GM10248 (cell line): ENCODE measurements at places on chromosomes 2 and 18.

- no peak for DNase-seq
Observed at GRCh38 chr2:45067859-45068570, 58.8 kb upstream of the SIX2 start.

DNA sequence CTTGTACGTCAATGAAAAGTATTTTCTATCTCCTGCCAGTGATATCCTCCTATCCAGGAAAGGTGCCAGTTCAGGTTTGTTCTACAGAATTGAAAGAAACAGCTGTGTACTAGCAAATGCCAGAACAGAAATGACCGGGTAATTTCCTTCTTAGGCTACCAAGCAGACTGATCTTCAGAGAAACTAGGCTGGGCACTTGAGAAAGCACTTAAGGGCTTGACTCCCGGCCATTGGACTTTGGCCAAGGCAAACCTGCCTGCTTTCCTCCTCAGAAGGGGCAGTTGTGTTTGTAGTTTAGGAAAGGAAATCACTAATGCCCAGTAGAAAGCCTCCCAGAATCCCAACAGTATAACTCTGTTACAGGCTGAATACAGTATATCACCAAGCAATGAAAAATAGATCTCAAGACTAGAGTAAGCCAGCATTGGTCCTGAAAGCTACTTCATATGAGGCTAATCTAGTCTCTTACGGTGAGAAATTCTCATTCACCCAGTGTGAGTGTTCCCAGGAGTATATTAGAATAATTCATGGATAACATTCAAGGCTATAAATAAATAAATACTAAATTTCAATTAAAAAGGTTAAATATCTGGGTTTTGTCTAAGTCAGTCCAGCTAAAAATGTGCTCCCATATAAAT lies 43.0 kb upstream of the COL5A2 start:
- DNase-seq: no peak

- no peak for DNase-seq
Observed at GRCh38 chr2:188176620-188177019, 115.1 kb upstream of the GULP1 start.

DNA sequence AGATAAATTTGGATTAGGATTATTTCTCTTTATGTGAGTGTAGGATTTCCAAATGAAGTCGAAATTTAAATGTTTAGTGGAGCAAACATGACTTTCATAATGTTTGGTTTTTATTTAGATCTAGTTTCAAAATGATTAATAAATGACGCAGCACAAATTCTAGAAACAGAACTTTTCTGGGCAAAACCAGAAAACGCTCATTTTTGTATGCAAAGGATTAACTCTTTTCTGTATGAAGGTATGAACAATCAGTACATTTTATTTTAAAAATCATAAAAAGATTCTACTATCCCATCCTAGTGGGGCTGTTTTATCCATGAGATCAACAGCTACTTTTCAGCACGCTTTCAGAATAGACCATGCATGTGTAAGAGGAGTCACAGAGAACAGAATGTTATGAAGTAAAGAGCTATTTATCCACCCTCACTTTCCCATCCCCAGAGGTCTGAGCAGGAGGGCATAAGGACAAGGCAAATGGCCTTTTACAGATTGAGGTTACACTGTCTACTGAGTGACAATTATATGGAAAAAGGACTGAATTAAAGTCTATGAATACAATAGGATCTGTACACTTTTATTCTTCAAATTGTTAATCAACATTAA lies 270.8 kb downstream of the ZEB2 start:
- no peak for DNase-seq

DNA sequence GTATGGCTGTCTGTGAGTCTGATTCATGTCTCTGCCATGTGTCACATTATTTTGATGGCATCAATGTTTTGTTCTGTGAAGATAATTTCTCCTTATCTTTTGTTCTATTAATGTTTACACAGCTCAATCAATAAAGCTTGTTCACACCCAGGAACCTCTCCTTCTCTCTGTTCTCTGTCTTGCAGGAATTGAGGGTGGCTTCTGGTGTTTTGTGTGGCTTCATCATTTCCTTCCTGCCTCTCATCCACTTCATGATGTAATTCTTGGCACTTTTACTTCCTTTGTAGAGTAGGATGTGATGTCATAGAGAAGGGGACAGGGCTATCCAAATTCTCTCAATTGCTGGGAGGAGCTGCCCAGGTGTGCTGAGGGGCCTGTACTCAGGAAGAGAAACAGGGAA lies 27.2 kb downstream of the ASXL3 start:
- DNase-seq: no peak

- DNase-seq: no peak
Observed at GRCh38 chr2:74093426-74093825, 54.3 kb downstream of the BOLA3 start.

DNA sequence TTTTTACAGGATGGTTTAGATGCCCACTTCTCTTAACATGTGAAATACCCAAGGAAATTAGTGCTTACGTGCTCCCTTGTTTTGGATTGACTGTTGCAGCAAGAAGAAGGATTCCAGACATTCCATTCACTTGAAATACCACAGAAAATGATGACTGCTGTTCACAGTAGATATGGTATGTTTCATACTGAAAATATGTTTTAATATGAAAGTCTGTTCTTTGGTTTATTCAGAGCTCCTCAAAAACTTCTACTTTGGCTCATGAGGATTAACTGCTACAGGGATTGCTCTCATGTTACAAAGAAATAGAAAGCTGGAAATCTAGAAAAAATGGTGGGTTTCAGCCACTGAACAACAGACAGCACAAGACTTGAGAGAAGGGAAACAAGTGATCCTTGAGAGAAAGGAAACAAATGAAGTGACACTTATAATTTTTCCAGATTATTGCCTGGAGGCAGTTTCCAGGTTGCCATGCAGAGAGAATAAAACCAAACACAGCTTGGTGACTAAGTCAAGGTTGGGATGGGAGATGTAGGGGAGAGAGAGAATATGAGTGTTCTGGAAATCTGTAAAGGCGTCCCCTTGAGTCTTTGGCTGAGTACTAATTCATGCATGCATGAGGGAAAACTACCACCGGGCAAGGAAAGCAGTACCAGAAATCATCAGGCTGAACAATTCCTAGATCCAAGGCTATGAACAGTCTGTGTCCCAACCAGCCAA lies 348.1 kb downstream of the CLIP4 start:
- no peak for DNase-seq

DNA sequence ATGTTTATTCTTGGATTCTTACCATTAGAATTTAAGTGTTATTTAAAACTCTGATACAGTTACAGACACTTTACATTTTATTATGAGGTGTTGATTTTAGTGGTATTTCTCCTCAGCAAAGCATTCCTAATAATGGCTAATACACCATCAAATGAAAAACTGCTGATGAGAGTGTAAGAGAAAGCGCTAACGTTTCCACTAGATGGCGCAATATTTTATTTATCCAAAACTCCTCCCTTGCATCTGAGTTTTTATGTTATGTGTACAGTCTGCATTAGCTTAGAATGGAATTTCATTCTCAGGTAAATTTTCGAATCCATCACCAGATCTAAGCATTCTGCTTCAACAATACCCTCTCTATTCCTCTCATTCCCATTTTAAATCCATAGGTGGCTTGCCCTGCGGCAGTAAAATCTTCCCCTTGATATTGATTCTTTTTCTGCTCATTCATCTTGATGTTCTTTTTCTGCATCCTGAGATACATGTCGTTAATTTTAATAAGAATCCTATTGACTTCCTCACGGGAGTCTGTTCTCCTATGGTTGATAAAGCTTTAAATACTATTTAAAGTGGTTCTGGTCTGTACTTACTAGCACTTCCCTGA lies 53.9 kb downstream of the PRKRA start:
- DNase-seq: peak; percentile 40

DNA sequence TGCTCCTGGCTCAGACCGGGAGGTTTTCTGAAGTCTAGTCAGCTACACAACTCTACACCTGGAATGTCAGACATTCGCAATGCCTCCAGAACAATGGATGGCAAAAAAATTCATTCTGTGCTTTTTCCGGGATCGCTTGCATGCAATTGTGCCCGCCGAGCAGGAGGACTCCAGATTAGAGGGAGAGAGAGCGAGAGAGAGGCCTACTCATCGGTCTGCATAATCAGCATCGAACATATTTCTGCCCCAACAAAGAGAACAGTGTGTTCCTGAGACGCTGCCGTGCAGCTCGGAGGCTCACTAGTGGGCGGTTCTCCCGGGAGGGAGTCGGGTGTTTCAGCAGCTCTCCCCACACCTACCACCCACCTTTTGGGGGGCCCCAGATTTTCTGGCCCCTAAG lies 117.1 kb downstream of the KLHL29 start:
- DNase-seq: no peak

GRCh38 chr2:203585516-203585915 lies 50.4 kb upstream of the RAPH1 start:
- no peak for DNase-seq

GRCh38 chr2:239250216-239251081 lies 150.4 kb downstream of the HDAC4 start:
- DNase-seq: no peak

- DNase-seq: peak; percentile 13
Observed at GRCh38 chr2:241852981-241853631, 5.6 kb downstream of the PDCD1 start.

GRCh38 chr2:144673456-144673855 lies 153.5 kb upstream of the ZEB2 start:
- DNase-seq: no peak

DNA sequence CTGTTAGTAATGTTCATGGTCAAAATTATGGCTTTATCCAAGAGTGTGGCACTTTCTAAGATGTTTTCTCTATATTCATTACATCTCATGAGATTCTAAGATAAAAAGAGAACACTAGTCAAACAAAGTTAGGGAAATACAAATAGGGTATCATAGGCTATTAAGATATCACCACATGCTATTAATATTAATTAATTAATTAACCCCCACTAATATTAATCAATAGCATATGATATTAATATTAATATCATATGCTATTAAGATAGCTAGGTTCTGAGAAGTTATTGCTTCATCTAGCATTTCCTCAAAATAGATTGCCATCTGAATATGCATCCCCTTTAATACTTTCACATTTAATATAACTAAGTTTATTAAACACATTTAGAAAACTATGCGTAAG lies 22.1 kb downstream of the DSG3 start:
- DNase-seq: no peak

GRCh38 chr2:113861740-113862139 lies 28.1 kb upstream of the ACTR3 start:
- DNase-seq: no peak

DNA sequence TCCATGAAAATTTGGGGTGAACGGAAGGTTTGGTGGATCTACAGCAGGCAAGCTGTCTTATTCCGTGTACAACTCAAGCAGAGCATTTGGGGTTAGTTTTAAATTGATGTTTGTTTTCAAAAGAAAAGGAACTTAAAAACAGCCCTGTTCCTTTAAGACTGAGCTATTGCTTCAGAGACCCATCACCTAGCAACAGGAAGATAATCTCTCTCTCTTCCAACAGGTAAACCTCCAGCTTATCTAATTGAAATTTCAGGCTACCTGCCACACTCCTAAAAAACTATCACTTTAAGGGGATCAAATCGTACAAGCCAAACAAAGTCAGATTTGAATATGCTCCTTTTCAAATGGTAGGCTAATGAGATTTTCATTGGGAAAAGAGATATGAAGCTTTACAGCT lies 101.8 kb downstream of the RNF152 start:
- DNase-seq: no peak

- peak; percentile 17 for DNase-seq
Observed at GRCh38 chr2:222024932-222025880, 273.6 kb downstream of the PAX3 start.

DNA sequence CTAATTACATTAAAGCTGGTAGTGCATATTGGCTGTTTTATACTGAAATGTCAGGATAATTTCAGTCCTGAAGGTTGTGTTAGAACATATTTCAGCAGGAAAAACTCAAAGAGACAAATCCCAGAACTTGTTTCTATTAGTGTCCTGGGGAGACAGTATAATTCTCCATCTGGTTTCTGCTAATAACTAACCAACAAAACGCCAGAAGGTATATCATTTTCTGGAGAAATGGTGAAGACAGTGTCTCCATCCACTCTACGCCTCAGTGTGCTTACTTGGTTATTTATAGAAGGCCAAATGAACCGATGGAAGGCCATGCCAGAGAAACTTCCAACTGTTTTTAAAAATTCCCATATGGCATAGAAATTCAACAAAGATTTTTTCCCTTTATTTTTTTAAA lies 41.6 kb downstream of the GCA start:
- DNase-seq: no peak

DNA sequence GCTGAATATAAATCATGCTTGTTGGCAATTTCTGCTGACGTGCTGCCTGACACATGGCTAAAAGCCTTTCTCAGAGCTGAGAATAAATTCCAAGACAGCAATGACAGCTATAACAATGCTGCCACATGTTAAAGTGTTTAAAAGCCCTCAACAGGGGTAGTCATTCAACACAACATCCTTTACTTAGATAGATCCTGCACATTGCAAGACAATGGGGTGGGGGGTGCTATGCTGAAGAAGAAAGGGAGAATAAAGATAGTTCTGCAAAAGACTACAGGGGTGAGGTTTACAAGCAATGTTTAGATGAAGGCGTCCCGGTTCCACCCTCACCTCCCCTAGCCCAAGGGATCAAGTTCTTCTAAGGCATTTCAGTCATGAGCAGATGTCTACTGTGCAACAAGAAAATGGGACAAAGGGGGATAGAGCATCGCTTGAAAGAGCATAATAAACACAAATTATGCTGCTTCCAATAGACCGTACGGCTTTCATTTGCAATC lies 291.0 kb upstream of the ACVR2A start:
- no peak for DNase-seq

- DNase-seq: peak; percentile 34
Observed at GRCh38 chr2:36511858-36512603, 85.9 kb downstream of the FEZ2 start.

DNA sequence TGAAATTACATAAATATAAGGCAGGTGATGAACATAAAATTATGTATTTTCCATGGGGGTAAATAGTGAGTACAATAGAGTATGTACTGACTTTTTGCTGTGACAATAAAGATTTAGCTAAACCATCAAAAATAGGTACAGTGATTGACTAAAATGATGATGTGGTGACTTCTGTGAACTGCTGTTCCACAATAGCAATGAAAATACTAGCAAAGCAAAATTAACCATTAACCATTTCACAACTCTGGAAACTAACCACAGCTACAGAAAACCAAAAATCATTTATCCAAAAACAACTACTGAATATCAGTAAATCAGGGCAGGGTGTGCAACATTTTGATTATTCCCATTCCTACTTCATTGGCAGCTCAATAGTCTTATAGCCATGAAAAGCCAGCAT lies 161.4 kb upstream of the GYPC start:
- DNase-seq: no peak
